ENCODE measurements at places on chromosomes 2 and 18. TPM values are rescaled to one million over a fixed set of nuclear protein-coding genes. Genes with fewer than 3 reads are reported as not detected.

Gene TEX44
- total RNA-seq, result not detected

Gene ACVR1C
- 0.05 TPM for total RNA-seq

Gene COL4A4
- total RNA-seq, result 2.4 TPM

Gene FOSL2
- 61.9 TPM for total RNA-seq

Gene RBM45
- 12.6 TPM for total RNA-seq

Gene GATA6
- 1.7 TPM for total RNA-seq

Gene MROH2A
- total RNA-seq, result 0.12 TPM

Gene SMYD1
- not detected for total RNA-seq

Gene CEP192
- total RNA-seq, result 7.9 TPM

Gene TUBA3D
- 0.59 TPM for total RNA-seq

Gene MYO7B
- 0.29 TPM for total RNA-seq

Gene AFF3
- total RNA-seq, result not detected

Gene GLI2
- total RNA-seq, result 26.1 TPM

Gene ARID5A
- 5.3 TPM for total RNA-seq

Gene TUBA4A
- 314 TPM for total RNA-seq

Gene COL3A1
- 0.15 TPM for total RNA-seq

Gene SLC14A1
- not detected for total RNA-seq
